Psoas muscle (tissue), 8 donors: ENCODE measurements at places on chromosomes 3 and 15. TPM values are rescaled to one million over a fixed set of nuclear protein-coding genes. Genes with fewer than 3 reads are reported as not detected.

GRCh38 chr3:50605901-50606326 lies 5.7 kb downstream of the CISH start:
- H3K27ac ChIP-seq = peak overlapping the region; percentile 91
- H3K4me3 ChIP-seq = peak overlapping the region; percentile 89
- H3K4me1 ChIP-seq = peaks cover 89% of the 10 kb centered on the region
- peaks cover 15% of the 10 kb centered on the region for H3K36me3 ChIP-seq

GTPBP8 gene
- 19.5 TPM for total RNA-seq

DNA sequence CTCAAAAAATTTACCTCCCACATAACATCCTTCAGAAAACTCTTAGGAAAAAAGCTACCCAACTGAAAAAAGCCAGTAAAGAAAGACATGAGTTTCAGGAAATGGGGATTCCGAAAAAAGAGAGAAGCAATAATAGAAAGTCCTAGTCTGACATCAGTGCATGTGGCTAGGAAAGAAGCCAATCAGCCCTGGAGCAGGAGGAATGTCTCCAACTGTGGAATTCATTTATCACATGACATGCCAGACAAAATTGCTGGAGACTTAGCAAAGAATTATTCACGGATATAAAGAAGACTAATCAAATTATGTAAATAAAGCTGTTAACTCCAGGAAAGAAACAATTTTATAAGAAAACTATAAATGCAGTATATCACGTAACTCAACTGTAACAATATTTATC lies 258.9 kb upstream of the RARB start:
- H3K4me1 ChIP-seq = no peaks in the 10 kb centered on the region
- H3K36me3 ChIP-seq = no peaks in the 10 kb centered on the region
- H3K27me3 ChIP-seq = no peaks in the 10 kb centered on the region
- H3K27ac ChIP-seq = no peak overlapping the region
- DNase-seq = no peak

- no peak overlapping the region for H3K4me3 ChIP-seq
- no peak for DNase-seq
- no peaks in the 10 kb centered on the region for H3K36me3 ChIP-seq
- no peaks in the 10 kb centered on the region for H3K27me3 ChIP-seq
Observed at GRCh38 chr3:179860275-179861107, 176.2 kb downstream of the PEX5L start.

GRCh38 chr15:91529534-91529933 lies 324.0 kb upstream of the SLCO3A1 start:
- no peak overlapping the region for H3K4me3 ChIP-seq
- H3K27me3 ChIP-seq = no peaks in the 10 kb centered on the region
- no peaks in the 10 kb centered on the region for H3K36me3 ChIP-seq
- peak overlapping the region; percentile 27 for H3K27ac ChIP-seq

GRCh38 chr3:125958511-125959316 lies 10.3 kb upstream of the ROPN1B start:
- H3K36me3 ChIP-seq = no peaks in the 10 kb centered on the region
- peak overlapping the region; percentile 43 for H3K4me3 ChIP-seq
- no peaks in the 10 kb centered on the region for H3K27me3 ChIP-seq
- H3K27ac ChIP-seq = peak overlapping the region; percentile 9
- no peaks in the 10 kb centered on the region for H3K4me1 ChIP-seq

GRCh38 chr3:188351648-188352047 lies 197.7 kb downstream of the LPP start:
- H3K4me1 ChIP-seq = peaks cover 35% of the 10 kb centered on the region
- peak overlapping the region; percentile 86 for H3K27ac ChIP-seq
- H3K4me3 ChIP-seq = peak overlapping the region; percentile 56
- H3K27me3 ChIP-seq = no peaks in the 10 kb centered on the region

DNA sequence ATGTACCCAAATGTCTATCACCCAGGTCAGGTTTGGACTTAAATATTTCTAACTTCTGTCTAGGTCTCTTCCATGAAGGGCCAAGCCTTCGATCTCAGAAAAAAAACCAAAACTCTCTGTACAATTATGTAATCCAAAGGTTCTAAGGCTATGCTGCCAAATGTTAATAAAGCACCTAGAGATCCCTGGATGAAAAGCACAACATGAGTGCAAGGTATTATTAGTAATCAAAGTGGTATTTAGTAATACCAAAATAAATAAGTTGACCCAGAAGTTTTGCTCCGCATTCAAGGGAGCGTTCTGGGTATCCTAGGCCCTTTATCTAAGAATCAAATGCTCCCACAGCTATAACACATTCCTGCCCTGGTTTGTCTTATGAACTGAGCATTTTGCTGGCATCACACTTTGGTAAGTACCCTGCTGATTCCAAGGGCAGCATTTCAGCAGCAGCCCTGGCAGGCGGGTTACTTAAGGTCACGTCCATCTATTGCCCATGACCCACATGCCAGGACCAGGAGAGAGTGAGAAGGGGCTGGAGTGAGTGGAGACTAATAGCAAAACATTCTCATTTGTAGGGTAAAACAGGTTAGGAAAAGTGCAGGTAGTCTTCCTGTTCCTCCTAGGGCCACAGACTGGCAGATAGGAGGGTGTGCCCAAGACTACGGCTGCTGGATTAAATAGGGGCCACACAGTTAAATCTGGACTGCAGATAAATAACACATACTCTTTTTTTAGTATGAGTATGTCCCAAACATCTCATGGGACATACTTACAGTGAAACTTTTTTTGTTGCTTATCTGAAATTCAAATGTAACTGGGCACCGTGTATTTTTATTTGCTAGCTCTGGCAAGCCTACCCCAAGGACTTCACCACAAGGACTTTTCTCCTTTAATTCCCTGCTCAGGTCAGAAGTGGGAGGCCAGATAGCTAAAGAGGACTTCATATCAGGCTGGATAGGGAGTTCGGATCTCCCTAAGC lies 76.0 kb upstream of the SNRK start:
- no peak overlapping the region for H3K4me3 ChIP-seq
- no peak for DNase-seq
- no peaks in the 10 kb centered on the region for H3K36me3 ChIP-seq
- H3K4me1 ChIP-seq = peaks cover 10% of the 10 kb centered on the region

- no peaks in the 10 kb centered on the region for H3K36me3 ChIP-seq
- no peak for DNase-seq
- no peaks in the 10 kb centered on the region for H3K4me1 ChIP-seq
- no peak overlapping the region for H3K27ac ChIP-seq
Observed at GRCh38 chr3:190676481-190676880, 162.6 kb downstream of the IL1RAP start.

DNA sequence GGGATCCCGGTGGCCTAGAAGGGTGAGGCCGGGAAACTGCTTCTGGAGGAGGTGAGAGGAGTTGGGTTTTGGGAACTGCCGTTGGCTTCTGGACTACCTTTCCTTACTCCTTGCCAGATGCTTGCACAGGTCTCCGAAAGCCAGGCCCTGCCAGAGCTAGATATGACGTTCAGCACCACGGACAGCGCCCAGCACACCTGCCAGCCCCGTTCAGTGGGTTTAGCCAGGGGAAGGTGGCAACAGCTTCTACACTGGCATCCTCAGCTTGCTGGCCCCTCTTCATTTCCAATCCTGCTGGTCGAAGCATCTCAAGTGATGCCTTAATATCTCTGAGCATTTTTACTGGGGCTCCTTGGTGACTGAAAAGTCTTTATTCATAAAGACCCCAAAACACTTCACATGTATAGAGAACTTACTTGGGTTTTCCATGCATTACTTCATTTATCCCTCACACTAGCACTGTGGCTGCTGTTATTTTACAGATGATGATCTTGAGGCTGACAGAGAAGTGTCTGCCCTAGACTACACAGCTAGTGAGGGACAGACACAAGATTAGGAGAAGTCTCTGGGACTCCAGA lies 21.9 kb downstream of the HCN4 start:
- no peaks in the 10 kb centered on the region for H3K36me3 ChIP-seq
- no peaks in the 10 kb centered on the region for H3K27me3 ChIP-seq
- H3K27ac ChIP-seq = no peak overlapping the region
- DNase-seq = peak; percentile 64

DNA sequence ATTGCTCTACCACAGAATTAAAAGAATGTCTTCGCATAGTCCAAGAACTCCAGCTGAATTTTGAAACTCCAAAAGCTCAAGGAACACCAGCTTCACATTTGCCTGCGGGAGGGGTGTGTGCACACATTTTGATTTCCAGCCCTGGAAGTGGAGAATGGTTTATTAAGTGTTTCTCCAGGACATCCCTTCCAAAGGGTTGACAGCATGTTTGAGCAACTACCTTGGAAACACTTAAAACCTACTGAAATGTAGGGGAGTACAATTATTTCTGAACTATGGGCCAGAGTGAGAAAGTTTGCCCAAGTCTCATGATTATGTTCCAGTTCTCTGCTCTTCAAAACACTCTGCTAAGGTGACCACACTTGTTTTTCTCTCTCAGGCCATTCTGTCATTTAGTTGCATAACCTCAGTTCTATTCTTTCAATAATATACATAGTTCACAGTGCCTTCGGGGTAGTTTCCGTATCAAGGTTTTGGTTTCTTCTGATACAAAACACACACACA lies 7.9 kb downstream of the ACP3 start:
- H3K36me3 ChIP-seq = no peaks in the 10 kb centered on the region
- H3K4me1 ChIP-seq = no peaks in the 10 kb centered on the region
- H3K27me3 ChIP-seq = no peaks in the 10 kb centered on the region
- no peak for DNase-seq

DNA sequence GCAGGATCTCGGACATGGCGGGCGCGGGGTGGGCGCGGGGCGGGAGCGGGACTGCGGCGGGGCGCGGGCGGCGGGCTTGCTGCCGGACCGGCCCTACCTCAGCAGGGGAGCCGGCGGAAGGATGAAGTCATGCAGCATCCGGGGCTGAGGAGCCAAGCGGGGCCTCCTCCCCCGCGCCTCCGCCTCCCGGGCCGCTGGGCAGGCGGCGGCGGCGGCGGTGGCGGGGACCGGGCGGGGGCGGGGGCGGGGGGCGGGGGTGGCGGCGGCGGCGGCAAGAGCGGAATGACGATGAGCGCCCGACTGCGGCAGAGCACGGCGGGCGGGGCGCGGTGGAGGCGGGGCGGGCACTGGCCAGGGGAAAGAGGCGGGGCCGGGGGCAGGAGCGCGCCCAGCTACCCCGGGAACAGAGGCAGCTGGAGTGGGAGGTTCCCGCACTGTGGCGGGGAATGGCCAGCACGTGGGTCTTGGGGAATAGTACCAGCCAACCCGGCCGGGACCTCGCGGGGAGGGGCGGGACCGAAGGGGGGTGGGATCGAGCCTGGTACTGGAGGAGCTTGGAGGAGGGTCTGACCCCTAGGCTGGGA lies at the start of gene CAMK2N2:
TSS of gene CAMK2N2 (minus strand) at position 284 of the 584 bp plus-strand sequence. CDS start at position 16, 268 bp downstream.
- H3K4me1 ChIP-seq = peaks cover 18% of the 10 kb centered on the region
- H3K27ac ChIP-seq = no peak within 1 kb of the TSS
- H3K4me3 ChIP-seq = peak within 1 kb of the TSS; percentile 58

IL5RA gene
- total RNA-seq = not detected

GRCh38 chr3:175743733-175744400 lies 884.7 kb downstream of the NAALADL2 start:
- no peak for DNase-seq
- no peak overlapping the region for H3K27ac ChIP-seq
- no peaks in the 10 kb centered on the region for H3K27me3 ChIP-seq
- no peaks in the 10 kb centered on the region for H3K36me3 ChIP-seq

CAV3 gene
- 71.1 TPM for total RNA-seq

GOLGA8J gene
- total RNA-seq = 0.34 TPM
